ENCODE measurements at places on chromosomes 4 and X.

DNA sequence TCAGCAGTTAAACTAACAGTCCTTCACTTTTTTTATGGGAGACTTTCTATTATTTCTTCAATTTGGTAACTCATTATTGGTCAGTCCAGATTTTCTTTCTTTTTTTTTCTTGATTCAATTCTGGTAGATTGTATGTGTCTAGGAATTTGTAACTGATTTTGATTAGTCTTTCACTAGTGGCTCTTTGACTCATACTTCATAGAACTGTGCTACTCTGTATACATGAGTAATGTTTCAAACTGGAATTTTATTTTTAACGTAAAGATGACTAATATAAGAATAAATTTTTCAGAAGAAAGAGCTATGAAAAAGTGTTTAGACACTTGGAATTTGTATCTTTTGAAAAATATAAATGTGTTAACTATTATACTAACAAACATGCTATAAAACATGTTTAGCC lies 813.0 kb downstream of the TRAM1L1 start:
- DNase-seq = no peak

DNA sequence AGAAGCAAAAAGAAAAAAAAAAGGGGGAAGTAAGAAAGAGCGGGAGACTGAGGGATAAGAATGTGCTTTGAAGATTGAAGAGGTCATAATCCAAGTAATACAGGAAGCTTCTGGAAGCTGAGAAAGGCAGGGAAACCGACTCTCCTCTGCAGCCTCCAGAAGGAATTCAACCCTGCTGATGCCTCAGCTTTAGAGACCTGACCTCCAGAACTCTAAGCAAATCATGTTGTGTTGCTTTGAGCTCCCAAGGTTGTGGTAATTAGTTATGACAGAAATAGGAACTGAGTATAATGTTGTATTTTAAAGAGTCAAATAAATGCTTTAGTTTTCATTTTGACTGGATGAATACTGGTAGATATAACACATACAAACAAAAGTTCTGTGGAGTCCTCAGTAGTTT lies 48.0 kb upstream of the FAT1 start:
- DNase-seq = no peak

GRCh38 chrX:133437356-133437755 lies 22.1 kb upstream of the GPC4 start:
- no peak for DNase-seq

- DNase-seq = no peak
Measured at GRCh38 chr4:153757407-153757806, 2.4 kb downstream of the RNF175 start.

- no peak for DNase-seq
Measured at GRCh38 chr4:145047151-145047550, 50.8 kb downstream of the ANAPC10 start.

DNA sequence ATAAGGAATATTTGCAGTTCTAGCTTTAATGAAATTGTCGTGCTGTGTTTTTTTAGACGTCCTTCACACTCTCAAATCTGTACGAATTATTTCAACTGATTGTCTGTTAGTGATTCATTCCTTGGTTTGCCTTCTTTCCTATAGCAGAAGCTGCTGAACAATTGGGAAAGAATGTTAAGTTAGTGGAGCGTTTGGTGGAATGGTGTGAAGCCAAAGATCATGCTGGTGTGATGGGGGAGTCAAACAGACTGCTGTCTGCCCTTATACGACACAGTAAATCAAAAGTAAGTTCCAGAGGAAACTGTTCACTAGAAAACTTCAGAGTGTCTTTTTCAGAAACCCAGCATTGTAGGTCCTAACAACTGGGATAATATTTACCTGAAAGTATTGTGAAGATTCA lies 159.9 kb downstream of the RAP1GDS1 start:
- no peak for DNase-seq

DNA sequence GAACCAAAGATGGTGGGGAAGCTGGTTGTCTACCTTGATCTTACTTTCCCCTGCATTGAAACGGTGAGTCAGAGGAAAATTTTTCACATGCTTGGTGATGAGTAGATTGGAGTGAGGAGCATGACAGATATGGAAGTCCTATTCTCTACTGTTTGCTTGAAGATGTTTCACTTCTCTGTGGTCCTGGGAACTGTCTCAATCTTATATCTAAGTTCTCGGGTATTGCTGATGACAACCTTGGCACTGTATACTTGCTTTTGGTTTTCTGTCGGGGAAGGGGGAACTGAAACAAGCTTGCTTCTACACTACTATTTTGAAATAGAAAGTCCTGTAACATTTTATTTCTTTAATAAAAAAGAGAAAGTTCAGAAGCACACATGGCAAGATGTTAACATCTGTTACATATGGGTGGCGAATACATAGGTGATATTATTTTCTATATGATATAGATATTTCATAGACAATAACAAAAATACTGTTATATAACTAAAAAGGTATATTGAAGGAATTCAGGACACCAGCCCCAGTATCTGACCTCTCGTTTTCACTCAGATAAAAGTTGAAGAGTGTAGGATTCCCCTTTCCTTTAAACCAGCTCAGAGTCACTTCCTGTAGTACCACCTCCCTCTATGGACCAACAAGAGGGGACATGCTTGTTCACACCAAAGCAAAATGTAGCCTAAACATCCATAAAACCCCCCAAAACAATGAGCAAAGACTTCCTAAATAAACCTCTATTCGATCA lies 88.8 kb downstream of the FMR1NB start:
- no peak for DNase-seq

GRCh38 chr4:41992967-41993857 lies 2.9 kb downstream of the SLC30A9 start:
- DNase-seq = no peak

DNA sequence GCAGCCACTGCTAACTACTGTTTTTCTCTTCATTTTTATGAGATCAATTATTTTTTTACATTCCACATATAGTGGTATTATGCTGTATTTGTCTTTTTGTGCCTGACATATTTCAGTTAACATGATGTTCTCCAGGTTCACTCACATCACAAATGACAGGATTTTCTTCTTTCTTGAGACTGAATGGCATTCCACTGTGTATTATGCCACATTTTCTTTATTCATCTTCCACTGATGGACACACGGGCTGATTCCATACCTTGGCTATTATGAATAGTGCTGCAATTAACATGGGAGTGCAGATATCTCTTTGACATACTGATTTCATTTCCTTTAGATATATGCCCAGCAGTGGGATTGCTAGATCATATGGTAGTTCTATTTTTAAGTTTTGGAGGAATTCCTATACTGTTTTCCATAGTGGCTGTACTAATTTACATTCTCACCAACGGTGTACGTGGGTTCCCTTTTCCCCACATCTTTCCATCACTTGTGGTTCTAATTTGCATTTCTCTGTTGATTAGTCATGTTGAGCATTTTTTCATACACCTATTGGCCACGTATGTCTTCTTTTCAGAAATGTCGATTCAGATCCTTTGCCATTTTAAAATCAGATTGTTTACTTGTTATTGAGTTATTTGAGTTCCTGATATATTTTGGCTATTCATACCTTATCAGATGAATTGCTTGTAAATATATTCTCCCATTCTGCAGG lies 14.9 kb upstream of the ZCCHC4 start:
- DNase-seq = no peak

DNA sequence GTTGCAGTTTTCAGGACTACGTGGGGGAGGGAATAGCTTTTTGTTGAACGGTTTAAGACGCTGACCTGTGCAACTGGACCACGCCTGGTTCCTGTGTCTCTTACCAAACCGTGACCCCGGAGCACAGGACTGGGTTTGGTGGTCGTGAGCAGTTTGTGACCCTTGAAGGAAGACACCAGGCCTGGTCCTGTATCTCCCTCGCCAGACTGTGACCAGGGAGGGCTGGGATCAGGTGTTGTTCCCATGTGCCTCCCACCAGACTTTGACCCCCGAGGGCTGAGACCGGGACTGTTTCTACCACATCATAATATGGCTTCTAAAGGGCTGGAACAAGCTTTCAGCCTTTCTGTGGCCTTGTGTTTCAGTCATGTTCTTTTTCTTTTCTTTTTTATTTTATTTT lies 683 bp downstream of the EBP start:
- no peak for DNase-seq

- DNase-seq = no peak
Measured at GRCh38 chr4:6134612-6135220, 65.6 kb downstream of the JAKMIP1 start.

DNA sequence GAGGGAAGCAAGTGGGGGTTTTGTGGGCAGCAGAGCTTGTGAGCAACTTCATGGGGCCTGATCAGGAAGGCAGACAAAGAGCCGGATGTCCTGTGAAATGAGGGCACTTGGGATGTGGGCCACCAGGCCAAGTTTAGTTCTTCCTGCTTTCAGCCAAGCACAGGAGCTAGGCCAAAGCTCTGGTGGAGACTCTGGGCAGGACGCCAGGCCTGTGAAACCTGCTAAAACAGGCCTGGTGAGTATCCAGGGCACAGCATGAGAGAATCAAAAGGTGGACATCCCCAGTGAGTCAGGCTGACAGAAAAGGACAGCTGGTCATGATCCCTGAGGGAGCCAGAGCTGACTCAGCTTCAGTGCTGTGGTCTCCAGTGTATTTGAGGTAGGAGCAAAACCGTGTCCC lies 95.7 kb downstream of the NPNT start:
- no peak for DNase-seq

DNA sequence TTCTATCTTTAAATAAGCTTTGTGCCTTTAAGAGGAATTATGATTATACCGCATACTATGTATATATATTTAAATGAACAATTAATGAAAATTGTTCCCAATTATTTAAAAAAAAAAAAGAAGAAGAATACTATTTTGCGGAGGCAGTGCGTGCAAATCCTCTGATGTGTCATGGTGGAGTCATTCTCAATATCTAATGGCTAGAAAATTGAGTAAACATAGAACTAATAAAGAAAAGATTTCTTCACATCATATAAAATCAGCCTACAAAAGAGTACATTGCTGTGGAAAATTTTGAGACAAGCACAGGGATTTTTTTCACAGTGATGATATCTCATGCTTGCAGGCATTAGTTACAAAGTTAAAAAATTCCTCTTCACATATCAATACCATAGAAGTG lies 2.6 kb upstream of the EREG start:
- no peak for DNase-seq

- no peak for DNase-seq
Measured at GRCh38 chr4:110012917-110013316, 100.2 kb downstream of the EGF start.

DNA sequence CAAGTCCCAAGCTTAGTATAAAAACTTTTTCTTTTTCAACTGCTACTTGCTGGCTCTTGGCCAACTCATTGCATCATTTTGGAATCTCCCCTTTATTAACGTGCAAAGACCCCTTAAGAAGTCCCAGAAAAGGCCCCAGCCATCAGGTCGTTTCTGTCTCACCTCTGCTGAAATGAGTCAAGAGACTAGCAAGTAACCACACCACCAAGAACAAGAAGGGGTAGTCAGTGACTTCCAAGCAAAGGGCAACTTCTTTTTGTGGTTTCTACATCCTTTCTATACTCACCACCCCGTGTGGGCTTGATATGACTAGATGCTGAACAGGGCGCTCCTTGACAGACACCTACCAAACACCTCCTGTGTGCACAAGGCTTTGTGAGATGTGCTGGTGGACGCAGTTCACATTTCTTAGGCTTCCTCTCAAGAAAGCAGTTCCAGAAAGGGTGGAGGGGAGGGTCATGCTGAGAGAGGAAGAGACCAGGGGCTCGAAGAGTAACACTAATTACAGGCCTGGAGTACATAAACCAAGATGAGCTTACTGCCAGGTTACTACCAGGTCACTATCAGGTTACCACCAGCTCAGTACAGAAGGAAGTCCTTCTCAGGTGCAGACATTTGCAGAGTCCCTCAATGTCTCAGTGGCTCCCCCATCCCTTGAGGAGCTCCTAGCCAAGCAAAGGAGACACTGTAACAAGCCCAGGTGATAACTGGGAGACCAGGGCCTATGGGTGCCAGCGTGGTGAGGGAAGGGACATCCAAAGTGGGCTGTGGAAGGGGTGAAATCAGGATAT lies 19.3 kb downstream of the JAKMIP1 start:
- DNase-seq = no peak

GRCh38 chr4:34850421-34850820 lies 1393.9 kb downstream of the ARAP2 start:
- no peak for DNase-seq

DNA sequence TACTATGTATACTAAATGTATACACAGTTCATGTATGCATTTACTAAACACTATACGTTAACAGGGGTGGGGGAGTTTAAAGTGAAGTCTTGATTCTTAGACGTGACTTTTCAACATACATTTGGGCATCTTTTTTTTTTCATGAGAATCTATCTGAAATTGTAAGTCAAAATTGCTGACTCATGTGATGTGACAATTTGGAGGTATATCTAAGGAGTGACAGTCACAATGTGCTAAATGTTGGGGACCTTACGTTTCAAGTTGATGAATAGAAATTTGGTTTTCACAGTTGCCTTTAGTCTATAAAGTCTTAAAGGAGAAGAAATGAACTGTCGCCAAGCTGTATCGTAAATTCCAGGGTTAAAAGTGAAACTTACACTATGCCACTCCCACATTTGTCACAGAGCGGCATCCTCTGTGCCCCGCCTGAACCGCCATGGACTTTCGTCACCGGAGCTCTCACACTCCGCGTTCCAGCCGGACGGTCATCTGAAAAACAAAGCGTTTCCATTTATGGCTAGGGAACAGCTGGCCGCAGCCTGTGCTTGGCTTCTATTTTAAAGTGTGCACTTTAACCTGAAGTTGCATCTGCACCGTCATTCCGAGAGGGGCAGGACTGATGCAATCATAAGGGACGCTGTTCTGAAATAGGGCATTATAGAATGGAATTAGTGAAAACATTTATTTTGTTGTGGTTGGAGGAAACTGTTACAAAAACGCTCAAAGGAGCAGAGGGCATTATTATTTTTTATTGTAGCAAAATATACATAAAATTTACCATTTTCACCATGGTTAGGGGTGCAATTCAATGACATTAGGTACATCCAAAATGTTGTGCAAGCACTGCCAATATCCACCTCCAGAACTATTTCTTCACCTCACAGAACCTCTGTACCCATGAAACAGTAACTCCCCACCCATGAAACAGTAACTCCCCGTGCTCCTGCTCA lies 30.9 kb downstream of the PDLIM3 start:
- DNase-seq = no peak

DNA sequence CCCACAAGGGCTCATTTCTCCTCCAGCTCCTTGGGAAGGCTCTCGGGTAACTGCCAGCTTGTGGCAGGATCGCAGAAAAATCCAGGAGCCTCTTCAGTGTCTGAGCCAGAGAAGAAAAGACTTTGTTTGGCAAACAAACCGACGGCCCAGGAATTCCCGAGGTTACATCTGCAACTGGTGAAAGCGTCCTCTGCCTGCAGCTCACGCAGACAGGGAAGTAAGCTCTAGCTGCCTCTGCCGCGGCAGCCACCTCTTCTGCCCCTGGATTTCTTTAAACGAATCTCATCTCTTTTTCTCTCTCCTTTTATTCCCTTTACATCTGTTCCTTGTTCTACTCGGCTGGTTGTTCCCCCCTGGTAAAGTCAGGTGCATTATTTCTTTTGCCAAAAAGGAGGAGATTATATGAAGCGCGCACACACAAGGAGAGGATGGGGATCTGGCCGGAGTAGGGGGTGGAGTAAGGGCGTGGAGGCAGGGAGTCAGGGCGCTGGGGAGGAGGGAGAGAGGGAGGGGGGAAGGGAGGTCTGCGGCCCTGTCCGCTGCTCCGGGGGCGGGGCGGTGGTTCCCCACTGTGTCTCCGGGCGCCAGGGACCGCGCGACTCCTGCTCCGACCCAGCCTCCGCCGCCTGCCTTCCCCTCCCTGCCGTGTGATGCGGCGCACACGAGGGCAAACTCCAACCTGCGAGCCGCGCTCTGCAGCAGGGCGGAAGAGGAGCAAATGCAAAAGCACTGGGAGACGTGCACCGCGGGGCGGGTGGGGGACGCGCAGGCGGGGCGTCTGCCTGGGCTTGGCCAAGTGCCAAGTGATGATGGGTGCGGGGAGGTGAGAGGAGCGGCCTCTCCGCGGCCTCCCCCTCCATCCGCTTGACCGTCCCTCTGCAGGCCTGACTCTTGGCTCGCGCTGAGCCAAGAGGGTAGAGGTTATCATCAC lies at the start of gene DCHS2:
Gene DCHS2 (minus strand): TSS at position 459 of the 931 bp plus-strand sequence. CDS start 444 bp downstream, at position 15.
- DNase-seq = no peak
